ENCODE measurements at places on chromosomes 7 and 10.

DNA sequence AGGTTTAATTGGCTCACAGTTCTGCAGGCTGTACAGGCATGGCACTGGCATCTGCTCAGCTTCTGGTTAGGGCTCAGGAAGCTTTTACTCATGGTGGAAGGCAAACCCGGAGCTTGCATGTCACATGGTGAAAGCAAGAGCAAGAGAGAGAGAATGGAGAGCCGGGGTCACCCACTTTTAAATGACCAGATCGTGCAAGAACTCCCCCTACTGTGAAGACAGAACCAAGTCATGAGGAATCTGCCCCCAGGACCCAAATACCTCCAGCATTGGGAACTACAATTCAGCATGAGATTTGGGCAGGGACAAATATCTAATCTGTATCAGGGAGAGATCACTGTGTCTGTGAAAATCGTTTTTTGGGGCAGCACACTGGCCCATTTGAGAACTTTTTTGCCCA is 110.0 kb upstream of the MYO3A start:
- no peak for DNase-seq

GRCh38 chr10:103814105-103814504 is 41.3 kb downstream of the SH3PXD2A start:
- no peak for DNase-seq

DNA sequence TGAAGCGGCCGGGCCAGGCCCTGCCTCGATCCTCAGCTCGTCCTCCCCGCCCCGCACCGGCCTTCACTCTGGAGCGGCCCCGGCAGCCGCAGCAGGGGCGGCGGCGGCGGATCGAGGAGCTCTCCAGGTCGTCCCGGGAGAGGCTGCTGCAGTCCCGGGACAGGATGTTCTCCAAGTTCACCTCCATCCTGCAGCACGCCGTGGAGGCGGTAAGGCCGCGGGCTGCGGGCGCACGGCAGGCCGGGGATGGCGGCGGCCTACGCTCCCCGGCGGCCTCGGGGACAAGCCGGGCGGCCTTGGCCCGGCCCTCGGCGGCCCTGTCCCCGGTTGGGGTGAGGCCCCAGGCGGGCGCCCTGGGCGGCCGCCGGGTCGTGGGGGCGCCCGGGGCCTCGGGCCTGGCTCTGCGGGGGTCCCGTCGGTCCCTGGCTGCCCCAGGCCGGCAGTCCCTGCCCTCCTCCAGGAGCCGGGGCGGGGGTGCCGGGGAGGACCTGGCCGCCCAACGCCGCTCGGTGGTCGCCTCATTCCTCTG is 399 bp downstream of the FHIP2A start:
- peak; percentile 47 for DNase-seq

GRCh38 chr7:121547544-121548092 is 151.5 kb upstream of the FAM3C start:
- peak; percentile 53 for DNase-seq

- DNase-seq, result peak; percentile 77
These were observed 7.6 kb downstream of the ARL5B start for GRCh38 chr10:18666810-18667209.

GRCh38 chr10:20911626-20912025 is 14.5 kb upstream of the NEBL start:
- no peak for DNase-seq

DNA sequence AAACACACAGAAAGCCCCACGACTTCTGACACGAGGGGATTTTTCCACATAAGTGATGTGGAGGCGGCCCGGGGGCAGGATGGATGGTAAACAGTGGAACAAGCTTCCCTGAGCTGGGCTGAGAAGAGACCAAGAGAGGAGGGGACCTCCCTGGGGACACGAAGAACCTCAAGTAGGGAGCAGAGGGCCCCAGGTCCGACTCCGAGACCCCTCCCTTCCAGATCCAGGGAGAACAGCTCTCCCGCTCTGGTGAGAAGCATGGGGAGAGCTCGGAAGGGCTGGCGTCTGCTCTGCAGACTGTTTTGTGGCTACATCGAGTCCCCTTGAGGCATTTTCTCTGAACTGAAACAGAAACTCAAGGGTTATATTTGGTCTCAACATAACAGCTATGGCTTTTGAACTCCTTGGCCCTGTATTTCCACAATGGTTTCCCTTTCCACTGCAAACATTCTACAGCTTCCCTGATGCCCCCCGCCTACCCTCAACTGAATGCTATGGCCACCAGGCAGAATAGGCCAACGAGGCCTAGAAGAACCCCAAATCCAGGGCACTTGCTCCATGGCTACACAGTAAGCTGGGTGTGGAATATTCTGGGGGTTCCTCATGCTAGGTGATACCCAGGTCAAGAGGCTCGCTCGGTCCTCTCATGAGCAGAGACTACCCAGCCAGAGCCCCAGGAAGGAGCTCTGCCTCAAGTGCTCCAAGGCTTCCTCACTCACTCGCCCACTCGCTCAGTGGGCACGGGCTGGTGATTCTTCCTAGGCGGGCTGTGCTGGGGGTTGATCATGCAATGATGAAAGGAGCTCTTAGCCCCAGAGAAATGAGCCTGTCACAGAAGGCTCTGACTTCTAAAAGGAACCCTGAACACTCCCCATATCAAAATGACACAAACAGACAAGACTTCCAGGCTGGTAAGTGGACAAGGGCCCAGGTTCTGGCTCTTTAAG is 47.5 kb downstream of the FAM53B start:
- no peak for DNase-seq
